ENCODE measurements at places on chromosomes 4 and X.

DNA sequence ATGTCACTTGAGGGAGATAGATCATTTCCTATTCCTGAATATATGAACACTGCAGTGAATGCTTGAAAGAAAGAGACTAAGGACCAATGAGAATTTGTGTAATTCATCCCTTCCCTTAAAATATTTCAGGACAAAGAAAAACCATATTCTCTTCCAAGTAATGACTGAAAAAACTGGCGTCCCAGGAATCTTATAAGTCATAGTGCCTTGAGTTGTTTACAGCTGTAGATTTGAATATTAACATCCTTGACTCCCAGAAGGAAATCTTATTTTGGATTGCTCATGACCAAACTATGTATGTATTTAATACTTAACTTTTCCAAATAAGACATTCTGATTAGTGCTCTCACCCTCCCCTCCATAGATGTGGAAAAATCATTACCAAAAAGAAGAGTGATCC lies 55.5 kb downstream of the CLDN22 start:
- no peak for DNase-seq

DNA sequence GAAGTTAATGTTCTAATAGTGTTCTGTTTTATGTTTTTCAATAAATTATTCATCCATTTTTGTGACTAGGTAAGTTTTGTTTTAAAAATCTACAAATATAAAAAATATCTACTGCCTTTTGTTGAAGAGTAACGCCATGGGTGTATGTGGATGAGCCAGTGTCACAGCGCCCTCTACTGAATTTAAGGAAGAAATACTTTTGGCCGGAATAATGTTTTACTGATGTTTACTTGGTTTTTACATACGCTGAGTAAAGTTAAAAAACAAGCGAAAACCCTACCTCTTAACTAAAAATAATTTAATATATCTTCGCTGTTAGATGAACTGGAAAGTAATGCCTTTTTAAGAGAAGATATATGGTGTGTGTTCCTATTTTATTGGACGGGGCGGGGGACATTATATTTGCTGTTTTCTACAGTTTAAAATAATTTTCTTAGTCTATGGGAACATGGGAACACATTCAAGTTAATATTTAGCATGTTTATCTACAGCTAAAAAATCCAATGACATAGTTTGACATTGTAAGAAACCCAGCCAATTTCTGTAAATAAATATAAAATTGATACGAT lies 86.1 kb downstream of the CPE start:
- peak; percentile 35 for DNase-seq

DNA sequence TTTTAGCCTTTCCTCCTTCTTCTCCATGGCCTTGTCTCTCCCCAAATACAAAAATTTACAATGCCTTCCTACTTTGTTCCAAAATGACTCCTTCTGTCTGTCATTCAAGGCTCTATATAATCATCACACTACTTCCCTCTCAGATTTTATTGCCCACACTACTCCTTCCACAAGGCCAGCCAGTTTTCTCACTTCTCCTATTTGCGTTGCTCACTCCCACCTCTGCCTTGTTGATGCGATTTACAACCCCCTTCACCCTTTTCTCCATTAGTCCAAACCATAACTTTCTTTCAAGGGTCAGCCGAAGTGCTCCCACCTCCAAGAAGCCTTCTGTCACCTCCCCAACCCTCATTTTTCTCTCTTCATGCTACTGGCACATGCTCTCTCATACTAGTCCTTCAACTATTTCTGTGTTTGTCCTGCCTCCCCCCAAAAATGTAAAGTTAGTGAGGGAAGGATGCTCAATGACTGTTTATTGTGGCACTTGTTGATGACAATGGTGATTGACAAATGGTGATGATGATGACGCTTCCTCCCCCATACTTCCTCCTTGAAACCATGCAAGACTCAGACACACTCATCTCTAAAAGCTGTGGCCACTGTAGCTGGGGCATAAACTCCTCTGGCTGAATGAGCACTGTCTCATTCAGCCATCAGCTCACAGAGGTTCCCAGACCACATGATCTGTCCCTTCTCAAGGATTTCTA lies 2.7 kb upstream of the XKRX start:
- DNase-seq = no peak

- DNase-seq = no peak
These were observed 58.2 kb downstream of the ARSJ start for GRCh38 chr4:113921089-113921794.

GRCh38 chr4:110869862-110870572 lies 247.1 kb upstream of the PITX2 start:
- no peak for DNase-seq

DNA sequence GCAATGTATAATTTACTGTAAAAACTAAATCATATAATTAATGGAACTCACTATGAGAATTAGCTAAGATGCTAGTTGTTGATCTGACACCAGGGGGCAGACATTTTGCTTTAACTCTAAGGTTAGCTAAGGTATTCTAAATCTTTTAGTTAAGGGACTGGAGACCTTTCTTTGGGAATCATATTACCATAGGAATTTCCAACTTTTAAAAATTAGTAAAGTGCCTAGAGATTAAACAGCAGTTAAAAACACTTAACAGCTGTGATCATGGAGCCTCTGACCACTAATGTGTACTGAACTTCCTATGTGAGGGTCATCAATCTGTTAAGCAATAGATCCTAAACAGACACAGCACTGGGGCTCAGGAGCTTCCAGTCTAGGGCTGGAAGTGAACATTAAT lies 226.6 kb downstream of the NSUN7 start:
- peak; percentile 25 for DNase-seq

GRCh38 chr4:53889326-53890055 lies 174.9 kb downstream of the CHIC2 start:
- DNase-seq = no peak

DNA sequence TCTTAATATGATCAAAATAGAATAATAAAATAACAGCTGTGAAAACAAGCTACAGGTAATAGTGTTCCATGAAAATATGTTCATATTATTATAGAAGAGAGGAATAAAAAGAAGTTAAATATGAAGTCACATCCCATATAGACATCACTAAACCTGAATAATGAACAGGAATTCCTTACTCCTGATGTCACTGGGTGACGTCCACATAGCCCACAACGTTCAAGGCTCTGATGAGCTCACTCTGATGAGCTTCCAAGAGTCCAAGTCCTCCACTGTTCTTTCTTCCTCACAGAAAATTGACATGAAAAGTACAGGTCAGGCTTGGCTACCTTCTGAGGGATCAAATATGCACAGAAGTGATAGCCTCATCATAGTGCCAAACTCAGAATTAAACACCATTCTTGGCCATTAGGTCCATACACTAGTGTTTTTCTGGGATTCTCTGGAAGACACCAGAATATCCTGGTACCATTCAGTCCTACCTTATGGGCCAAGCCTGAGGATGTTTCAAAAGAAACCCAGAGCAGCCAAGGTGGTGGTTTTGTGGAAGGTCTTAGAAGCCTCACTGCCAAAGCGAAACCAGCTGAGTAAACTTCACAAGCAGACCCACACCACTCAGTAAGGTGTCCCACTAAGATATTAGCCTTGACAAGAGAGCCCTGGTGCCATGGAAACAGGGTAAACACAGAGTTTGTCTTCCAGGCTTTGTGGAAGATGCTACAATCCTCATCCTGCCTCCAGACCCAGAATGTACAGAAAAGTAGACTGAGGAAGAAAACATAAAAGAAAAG lies 138.4 kb upstream of the HHIP start:
- no peak for DNase-seq

GRCh38 chr4:109574443-109574850 lies 14.4 kb downstream of the MCUB start:
- no peak for DNase-seq

GRCh38 chrX:45228126-45228525 lies 27.4 kb upstream of the DIPK2B start:
- no peak for DNase-seq

GRCh38 chrX:14220386-14220944 lies 190.8 kb upstream of the GEMIN8 start:
- no peak for DNase-seq

DNA sequence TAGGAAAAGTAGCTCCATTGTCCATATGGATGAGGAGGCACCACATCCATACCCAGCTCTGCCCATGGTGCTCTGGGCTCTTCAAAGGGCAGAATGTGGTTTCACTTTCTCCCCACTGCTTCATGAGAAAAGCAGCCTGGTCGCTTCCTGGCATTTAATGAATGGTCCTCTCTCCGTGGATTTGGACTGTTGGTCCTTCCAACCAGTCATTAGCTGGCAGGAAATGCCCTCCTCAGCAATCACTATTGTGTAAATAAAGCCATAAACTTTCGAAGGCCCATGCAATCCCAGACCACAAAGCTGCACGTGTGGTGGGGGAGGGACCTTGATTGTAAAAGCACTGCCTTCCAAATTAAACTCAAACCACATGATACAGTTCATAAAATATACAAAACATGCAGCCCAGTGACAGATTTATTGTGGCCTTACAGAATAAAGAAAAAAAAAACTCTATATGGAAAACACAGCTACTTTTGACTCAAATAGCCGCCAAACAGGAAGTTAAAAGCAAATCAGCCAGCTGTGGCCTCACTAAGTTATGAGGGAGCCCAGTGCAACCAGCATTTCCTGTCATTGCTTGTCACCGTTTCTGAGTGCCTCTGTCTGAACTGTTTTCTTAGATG lies 8.1 kb downstream of the MBNL3 start:
- DNase-seq = no peak

All from NCI-H1436 (cell line).